ENCODE measurements at places on chromosomes 7 and 10.

DNA sequence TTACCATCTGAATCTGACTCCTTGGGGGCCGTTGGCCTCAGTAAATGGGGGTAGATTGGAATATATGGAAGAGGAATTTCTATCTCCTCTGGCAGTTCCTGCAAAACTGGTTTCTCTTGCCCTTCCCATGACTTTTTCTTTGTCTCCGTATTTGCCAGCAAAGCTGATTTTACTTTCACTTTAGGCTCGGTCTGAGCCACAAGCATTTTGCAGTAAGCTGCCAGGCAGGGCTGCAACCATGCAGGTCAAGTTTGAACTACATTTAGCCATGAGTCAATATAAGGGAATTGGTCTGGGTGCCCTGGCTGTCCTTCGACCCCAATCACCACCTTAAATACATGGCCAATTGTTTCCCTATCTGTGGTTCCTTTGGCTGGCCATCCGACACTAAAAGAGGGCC is 104.3 kb downstream of the TRIM24 start:
- DNase-seq: no peak

GRCh38 chr10:20888620-20889330 is 8.3 kb downstream of the NEBL start:
- DNase-seq: no peak

GRCh38 chr10:515674-516073 is 173.8 kb downstream of the DIP2C start:
- no peak for DNase-seq

DNA sequence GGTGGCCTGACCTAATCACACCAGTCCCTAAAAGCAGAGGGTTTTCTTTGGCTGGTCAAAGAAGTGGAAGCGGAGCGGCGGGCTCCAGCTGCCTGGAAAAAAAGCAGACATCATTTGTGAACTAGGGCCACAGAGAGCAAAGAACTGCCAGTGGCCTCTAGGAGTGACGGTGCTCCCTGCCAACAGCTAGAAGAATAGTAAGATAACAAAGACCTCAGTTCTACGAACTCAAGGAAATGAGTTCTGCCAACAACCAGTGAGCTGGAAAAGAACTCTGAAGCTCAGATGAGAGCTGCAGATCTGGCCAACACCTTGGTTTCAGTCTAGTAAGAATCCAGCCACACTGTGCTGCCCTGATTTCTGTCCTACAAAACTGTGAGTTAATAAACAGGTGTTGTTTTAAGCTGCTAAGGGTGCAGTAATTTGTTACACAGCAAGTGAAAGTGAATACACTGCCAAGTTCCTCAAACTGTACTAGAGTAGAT is 178.0 kb downstream of the SRPK2 start:
- DNase-seq: no peak

- DNase-seq: no peak
Observed at GRCh38 chr7:112571852-112572607, 91.2 kb downstream of the LSMEM1 start.

- DNase-seq: no peak
Observed at GRCh38 chr10:114874827-114875411, 53.3 kb downstream of the FHIP2A start.

DNA sequence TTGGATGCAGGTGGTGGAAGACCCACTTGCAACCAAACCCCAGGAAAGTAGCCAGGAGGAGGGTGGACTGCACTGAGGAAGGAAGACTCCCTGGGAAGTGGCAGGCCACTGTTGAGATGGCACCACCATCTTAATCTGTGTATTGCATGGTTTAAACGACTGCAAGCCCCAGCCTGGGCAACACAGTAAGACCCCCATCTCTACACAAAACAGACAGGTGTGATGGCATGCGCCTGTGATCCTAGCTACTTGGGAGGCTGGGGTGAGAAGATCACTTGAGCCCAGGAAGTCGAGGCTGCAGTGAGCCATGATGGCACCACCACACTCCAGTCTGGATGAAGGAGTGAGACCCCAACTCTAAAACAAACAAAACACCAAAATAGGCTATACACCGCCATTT is 9.7 kb upstream of the BCL7B start:
- DNase-seq: no peak

DNA sequence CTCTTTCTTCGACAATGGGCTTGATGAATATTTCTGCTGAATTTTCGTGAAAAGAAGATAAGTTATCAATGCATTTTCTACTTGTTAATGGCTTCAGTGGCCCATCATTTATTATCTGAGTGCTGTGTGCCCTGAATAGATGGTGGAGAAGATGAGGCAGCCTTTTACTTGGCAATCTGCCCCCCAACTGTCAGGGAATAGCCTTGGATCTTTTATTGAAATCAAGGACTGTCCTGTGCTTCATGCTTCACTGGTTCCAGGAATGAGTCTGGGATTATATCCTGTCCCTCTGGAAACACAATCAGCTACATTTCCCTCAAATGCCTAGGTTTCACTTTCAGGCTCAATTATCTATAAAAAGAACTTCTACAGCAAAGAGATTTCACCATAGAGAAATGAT is 75.9 kb upstream of the NXPH1 start:
- no peak for DNase-seq

- no peak for DNase-seq
Observed at GRCh38 chr10:131577786-131578471, 266.4 kb upstream of the TCERG1L start.

DNA sequence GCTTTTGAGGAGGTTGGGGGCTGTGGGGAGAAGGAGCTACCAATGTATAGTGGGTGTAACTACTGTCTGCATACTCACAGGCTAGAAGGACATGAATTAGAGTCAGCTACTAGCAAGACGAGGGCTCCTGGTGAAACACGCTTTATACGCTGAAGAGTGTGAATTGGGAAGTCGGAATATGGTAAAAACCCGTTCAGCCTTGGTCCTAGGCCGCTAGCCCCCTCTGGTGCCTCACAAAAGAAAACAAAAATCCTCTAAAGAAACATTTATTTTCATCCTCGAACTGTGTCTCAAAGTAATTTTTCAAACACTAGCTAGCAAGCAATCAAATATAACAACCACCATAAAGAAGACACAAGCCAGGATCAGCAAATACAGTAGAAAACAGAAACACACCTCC is 338.1 kb upstream of the SEMA3C start:
- DNase-seq: no peak

GRCh38 chr10:118041316-118041715 is 5.4 kb downstream of the RAB11FIP2 start:
- DNase-seq: no peak

- no peak for DNase-seq
Observed at GRCh38 chr7:55485501-55486191, 86.7 kb downstream of the VOPP1 start.

DNA sequence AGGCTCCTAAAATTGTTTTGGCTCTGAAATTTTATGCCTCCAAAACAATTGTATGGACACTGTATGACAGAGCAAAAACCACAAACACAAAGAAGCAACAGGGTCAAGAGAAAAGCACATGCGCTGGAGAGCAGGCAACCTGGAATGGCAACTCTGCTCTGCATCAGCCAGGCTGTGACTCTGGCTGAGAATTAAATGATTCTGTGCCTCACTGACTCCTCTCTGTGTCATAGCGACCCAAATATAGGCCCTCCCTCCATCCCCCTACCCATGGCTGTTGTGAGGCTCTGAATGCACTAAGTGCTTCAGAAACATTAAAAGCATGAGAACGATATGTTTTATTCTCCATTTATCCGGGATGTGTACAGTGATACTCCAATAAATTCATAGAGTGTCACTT is 24.9 kb upstream of the NEBL start:
- DNase-seq: no peak

- no peak for DNase-seq
Observed at GRCh38 chr7:31933481-31933880, 136.7 kb downstream of the PDE1C start.

DNA sequence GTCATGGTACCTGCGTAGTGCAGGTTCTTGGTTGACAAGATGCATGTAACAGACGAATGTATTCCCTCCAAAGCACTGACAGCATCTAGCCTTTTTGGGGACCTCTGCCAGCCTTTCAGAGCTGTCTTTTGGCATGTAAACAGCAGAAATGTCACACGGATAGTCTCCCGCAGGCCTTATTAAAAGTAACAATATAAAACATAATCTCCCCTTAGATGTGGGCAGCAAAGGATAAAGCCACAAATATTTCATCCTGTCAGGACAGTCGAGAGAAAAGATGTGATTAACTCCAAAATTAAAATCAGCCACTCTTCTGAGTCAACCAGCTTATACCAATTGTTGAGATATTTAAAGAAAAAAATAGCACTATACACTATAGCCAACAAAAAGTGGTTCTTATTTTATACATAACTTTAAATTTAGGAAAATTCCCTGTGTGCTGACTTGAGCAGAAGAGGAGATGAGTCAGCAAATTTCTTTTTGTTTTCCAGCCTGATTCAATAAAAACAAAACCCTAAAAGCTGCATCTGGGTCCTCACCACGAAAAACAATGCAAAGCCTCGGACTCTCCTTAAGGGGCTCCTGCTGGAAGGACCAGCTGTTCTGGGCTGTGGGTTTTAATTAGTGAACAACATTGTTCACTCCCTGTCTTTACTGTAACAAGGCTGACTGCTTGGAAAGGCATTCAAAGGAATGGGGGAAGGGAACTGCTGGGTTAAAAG is 240.2 kb downstream of the ADAM12 start:
- no peak for DNase-seq

DNA sequence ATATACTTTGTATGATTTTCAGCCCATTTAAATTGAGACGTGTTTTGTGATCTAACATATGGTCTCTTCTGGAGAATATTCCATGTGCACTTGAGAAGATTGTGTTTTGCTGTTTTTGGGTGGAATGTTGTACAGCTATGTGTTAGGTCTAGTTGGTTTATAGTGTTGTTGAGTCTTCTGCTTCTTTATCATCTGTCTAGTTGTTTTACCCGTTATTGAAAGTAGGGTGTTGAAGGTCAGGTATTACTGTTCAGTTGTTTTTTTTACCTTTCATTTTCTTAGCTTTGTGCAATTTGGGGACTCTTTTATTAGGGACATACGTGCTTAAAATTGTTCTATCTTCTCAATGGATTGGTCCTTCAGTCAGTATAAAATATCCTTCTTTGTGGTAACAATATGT is 18.5 kb downstream of the SEPTIN7 start:
- DNase-seq: no peak

DNA sequence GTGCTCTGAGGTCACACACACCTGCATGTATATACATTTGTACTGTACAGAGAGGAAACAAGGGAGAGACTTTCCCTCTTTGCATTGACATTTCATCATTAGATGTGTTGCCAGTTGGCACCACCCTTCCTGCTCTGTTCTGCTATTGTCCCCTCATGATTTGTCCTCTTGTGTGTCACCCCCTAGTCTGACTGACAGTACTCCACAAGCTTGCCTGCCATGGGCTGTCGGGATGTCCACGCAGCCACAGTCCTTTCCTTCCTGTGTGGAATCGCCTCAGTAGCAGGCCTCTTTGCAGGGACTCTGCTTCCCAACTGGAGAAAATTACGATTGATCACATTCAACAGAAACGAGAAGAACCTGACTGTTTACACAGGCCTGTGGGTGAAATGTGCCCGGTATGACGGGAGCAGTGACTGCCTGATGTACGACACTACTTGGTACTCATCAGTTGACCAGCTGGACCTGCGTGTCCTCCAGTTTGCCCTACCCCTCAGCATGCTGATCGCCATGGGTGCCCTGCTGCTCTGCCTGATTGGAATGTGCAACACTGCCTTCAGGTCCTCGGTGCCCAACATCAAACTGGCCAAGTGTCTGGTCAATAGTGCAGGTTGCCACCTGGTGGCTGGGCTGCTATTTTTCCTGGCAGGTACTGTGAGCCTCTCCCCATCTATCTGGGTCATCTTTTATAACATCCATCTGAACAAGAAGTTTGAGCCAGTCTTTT is 9.4 kb downstream of the CLDN12 start:
- DNase-seq: no peak

DNA sequence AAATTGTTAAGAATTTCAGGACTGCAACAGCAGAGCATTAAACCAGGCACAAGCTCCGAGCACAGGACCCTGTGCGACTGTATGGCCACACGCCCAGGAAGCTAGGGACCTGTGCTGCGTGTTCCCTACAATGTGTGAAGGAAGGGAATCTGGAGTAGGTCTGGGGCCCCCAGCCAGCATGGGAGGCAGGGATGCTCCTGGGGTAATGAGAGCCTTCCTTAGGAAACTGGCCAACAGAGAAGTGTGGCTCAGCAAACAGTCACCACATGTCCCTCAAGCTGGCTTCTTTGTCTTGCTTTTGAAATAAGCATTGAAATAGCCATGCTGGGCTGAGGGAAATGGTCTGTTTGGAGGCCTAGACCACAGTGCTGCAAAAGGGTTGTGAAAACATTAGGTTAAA is 8.2 kb downstream of the BLNK start:
- no peak for DNase-seq

DNA sequence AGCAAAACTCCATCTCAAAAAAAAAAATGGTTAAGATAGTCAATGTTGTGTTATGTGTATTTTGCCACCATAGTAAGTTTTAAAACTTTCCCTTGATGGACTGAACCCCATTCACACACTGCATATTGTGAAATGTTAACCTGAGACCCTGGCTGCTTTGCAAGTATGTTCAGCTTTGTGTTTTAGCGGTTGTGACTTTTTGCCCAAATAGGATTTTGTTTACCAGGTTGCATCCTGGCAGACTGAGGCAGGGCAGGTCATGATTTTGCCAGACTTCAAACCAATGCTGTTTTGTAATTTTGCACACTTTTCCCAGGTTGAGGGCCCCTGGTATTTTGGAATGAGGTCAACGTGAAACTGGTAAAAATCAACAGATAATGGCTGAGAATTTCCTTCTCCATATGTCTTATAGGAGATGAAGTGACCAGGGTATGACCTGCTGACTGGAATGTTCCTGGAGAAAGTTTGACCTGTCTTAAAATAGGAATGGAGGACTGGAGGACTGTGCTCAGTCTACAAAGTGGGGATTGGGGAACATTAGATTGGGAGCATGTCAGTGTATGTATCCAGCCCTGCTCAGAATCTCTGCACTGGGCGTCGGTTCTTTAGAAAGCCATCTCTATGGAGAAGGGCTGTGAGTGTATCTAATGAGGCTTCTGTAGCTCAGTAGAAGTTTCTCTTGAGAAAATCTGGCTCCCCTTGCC is 76.2 kb downstream of the LRGUK start:
- DNase-seq: no peak

DNA sequence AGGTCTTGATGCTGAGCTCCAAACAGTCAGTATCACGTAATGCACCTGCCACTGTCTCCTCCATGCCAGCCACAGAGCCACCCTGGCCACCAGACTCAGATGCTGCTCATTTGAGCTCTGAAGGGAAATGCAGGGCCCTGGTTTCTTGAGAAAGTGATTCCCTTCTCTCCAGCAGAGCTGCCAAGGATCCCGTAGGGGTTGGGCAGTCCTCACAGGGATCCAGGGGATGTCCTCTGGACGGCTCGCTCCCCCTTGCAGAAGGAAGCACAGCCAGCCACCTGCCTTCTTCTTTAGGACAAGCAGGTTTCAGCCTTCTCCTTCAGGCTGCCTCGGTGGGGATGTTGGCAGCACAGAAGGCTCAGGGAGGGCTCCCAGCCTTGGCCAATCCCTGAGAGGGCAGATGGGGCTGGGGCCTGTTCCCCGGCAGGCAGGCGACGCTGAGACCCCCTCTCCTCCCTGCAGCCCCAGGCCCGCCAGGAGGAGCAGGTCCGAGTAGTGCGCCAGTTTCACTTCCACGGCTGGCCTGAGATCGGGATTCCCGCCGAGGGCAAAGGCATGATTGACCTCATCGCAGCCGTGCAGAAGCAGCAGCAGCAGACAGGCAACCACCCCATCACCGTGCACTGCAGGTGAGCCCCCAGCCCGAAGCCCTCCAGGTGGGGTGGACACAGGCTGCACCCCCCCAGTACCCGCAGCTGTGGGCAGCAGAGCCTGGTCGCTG is 48.9 kb downstream of the MKI67 start:
- DNase-seq: no peak
